Stimulated activated CD4-positive, alpha-beta T cell treated with anti-CD3 and anti-CD28 coated beads, Interleukin-4, amount 100 ng/mL, for 4 hours (primary cell): ENCODE measurements at places on chromosomes 11 and 22.
A peak's percentile ranks its signal among the peaks of the same experiment; 100 is the strongest.

- DNase-seq = no peak
Observed at GRCh38 chr11:28537822-28538221, 429.6 kb downstream of the METTL15 start.

DNA sequence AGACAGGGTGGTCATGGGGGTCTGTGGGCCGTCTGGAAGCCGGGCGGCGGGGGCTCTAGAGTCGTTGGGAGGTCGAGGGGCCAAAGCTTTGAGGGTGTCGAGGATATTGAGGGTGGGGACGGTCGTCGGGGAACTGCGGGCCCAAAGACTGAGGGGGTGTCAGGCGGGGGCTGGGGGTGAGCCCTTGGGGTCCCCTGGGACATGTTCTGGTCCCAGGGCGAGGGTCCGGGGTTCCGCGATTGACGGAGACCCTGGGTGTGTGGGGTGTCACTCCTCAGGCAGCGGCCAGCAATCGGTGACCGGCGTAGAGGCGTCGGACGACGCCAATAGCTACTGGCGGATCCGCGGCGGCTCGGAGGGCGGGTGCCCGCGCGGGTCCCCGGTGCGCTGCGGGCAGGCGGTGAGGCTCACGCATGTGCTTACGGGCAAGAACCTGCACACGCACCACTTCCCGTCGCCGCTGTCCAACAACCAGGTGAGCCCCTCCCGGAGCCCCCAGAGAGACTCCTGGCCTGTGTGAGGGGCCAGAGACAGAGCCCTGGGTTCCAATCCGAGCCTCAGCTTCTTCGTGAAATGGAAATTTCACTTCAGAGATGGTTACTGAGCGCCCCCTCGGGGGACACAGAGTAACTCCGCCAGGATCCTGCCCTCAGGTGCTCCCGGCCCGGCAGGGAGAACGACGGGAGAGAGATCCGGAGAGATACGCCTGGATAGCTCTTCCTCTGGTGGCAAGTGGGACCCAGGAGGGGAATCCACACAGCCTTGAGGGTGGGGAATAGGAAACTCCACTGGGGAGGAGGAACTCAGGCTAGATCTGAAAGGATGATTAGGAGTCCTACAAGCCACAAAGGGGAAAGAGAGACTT, 714 bp downstream of the SDF2L1 start:
- DNase-seq = peak; percentile 52

DNA sequence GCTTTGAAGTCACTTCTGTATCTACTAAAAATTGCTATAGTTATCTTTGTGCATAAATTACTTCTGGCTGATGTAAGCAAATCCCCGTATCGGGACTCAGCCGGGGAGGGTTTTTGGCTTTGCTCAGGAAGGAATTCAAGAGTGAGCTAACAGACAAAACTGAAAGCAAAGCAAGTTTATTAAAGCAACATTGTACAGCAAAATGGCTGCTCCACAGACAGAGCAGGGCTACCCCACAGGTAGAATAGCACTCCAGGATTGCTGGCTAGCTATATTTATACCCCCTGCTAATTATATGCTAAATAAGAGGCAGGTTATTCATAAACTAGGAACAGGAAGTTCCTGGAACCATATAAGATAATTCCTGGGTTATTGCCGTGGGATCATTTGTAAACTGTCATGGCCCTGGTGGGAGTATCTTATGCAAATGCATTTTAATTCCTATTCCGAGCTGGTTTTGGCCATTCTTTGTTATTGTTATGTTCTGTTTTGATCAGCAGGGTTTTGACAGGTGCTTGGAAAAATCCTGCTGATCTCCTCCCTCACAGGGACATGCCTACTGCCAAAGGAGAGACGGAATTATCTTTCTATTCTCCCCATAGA, 15.2 kb downstream of the MIF start:
- DNase-seq = no peak

DNA sequence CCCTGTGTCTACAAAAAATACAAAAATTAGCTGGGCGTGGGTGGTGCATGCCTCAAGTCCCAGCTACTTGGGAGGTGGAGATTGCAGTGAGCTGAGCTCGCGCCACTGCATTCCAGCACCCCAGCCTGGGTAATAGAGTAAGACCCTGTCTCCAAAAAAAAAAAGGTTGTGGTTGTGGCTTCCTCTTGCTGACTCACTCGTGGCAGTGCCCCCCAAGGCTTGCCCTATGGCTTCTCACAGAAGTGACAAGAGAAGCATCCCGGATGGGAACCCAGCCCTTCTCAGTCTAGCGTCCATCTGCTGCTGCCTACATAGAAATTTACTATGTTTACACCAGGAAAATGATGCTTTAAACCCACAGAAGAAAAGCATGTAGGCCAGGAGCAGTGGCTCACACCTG, 68.5 kb upstream of the PITPNB start:
- DNase-seq = no peak

DNA sequence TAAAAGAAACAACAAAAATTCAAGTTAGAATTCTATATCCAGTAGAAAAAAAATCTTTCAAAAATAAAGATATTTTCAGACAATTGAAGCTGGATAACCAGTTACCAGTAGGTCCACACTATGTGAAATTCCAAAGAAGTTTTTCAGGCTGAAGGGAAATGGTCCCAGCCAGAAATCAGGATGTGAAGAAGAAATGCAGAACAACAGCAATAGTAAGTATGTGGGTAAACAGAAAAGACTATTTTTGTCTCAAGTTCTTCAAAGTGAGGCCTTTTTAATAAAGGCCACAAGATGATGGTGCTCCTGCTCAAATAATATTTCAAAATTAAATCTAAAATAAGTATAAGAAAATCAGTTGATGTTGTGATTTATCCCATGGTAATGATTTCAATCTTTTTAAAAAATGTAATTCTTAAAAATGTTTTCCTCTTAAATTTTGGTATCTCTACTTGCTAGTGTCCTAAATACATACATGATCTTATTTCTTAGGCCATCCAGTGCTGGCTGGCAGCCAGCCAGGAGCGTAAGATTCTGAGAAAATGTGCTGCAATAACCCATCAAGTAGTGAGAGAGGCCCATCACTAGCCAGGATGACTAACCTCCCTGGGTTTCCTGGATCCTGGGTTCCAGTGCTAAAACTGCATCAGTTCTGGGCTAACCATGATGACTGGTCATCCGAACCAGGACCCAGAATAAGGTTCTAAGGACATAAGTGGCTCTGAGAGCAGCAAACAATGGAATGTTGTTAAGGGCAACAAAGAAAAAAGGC, 15.6 kb upstream of the UCP3 start:
- DNase-seq = no peak

GRCh38 chr11:114179234-114179941, 116.8 kb upstream of the NNMT start:
- DNase-seq = no peak

DNA sequence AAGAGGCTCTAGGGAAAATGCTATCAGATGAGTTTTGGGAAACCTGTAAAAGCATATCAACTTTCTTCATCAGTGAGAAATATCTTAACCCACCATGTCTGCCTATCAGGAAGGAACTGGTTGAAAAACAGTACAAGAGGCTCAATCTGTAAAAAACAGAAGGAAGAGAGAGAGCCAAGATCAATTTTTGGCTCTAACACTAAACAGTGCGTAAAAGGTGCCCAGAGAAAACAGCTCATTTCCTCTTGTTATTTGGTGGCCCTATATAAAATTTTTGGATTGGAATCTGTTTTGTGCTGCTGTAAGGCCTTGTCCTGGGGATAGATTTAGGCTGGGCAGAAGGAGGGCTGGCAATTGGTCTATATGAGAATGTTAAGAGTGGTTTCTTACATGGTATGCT, 12.1 kb downstream of the MS4A2 start:
- no peak for DNase-seq

GRCh38 chr22:21697021-21697771, 31.4 kb downstream of the PPIL2 start:
- DNase-seq = no peak

DNA sequence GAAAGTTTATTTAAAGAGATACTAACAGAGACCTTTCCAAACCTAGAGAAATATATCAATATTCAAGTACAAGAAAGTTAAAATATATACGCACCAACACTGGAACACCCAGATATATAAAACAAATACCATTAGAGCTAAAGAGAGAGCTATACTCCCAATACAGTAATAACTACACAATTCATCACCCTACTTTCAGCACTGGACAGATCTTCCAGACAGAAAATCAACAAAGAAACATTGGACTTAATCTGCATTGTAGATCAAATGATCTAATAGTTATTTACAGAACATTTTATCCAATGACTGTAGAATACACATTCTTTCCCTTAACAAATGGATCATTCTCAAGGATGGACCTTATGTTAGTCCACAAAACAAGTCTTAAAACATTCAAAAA, 311.9 kb downstream of the METTL15 start:
- DNase-seq = no peak

DNA sequence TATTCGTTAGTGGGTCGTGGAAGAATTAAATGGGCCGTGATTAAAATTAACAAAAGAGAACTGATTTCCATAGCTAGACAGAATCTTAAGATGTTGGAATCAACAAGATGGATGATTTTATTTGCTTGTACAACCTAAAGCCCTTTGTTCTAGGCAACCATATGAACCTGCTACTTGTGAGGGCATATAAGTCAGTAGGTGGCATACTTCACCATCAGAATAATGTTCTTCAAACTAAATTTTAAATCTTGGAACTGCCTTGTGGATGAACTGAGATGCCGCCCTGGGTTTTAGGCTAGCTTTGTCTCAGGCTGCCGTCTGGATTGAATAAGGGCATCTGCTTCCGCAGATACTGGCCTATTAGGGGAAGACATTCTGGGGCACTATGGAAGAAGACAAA, 40.9 kb downstream of the CSRP3 start:
- DNase-seq = no peak

DNA sequence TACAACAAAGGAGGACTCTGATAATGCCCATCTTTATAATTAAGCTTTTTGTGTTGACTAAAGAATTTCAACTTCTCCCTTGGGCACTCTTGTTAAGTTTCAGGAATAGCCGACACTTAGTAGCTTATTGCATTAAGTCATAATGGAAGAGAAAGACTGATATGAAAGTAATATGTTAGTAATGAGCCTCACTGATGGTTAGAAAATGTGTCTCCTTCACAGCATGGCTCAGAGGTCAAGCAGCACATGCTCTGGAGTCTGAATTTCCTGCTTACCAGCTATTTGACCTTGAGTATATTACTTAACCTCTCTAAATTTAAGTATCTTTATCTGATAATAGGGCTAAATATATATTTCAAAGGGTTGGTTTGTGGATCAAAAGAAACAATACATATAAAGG, 39.0 kb downstream of the PDGFD start:
- DNase-seq = no peak

DNA sequence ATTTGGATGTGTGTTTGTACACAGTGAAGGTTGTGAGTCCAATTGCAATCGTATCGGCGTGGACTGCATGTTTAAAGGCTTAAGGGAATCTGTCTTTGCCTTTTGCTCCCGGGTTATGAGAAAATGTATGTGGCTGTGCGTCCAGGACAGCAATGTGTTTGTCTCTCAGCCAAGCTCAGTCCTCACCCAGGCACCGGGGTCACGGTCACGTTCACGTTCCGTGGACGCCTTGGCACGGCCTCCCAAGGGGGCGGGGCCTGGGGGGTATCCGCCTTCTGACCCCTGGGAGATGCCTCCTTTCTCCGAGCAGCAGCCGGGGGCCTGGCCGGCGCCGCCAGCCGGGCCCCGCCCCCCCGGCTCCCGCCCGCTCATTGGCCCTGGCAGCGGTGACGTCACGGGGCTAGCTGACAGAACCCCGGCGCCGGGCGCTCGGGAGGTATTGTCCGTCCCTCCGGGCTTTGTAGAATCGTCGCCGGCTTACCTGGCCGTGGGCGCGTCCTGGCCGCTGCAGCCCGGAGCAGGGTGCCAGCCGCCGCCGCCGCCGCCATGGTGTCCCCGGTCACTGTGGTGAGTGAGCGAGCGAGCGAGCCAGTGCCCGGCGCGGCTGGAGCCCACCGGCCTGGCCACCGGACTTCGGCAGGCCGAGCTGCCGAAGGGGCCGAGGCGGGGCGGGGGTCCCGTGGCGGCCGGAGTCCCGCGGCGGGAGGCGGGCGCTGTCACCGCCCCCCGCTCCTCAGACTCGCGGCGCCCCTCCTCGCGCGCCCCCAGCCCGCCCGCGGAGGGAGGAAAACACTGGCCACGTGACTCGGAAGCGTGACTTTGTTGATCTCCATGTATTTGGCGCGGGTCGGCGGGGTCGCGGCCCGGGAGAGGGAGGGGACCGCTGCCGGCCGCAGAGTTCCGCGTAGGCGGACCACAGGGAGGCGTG, at the start of gene TMEM86A:
Gene TMEM86A, plus strand, starts transcription at position 439 of the 928 bp plus-strand sequence. Its CDS starts 108 bp downstream, at position 547.
- peak; percentile 90 for DNase-seq

- DNase-seq = no peak
Observed at GRCh38 chr11:112784323-112785073, 176.7 kb upstream of the NCAM1 start.

DNA sequence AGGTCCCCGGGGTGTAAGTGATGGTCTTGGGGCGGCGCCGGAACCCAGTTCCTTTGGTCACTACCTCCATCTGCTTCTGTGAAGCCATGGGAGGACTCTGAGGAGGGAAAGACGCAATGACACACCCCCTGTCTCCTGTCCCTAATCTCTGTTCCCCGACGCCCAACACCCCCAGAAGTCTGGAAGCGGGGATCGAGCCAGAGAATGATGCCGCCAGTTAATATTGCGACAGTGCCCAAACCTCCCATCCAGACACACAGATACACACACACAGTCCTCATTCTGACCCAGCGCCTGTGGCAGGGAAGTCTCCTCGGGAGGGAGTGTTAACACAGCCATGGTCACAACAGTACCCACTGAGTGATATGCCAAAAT, 352 bp downstream of the C22orf23 start:
- DNase-seq = no peak

- DNase-seq = no peak
Observed at GRCh38 chr11:130223291-130223971, 63.8 kb downstream of the ST14 start.

GRCh38 chr11:2436521-2437031, 7.7 kb downstream of the TRPM5 start:
- no peak for DNase-seq

GRCh38 chr11:24234822-24235508, 261.9 kb upstream of the LUZP2 start:
- no peak for DNase-seq

DNA sequence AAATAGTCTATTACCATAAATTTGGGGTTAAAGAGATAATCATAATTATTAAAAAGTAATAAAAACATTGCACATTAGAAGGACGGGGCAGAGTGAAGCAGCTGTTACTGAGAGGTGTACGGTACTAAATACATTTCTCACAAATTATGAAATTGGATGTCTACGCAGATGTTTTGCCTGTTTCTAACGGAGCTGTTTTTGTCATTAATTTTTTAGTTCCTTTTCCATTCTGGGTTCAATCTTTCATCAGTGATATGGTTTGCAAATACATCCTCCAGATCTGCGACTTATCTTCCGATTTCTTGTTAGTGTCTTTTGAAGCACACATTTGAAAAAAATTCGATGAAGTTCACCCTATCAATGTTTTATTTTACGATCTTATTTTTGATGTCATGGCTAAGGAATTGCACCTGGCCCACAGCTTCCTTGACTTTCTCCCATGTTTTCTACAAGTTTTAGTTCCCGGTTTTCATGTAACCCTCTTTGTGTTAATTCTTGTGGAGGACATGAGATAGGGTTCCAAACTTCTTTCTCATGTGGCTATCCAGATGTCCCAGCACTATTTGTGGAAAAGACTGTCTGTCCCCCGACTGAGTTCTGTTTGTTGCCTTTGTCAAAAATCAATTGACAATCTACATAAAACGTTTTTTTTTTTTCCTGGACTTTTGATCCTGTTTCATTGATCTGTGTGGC, 21.3 kb upstream of the KRTAP5-6 start:
- DNase-seq = no peak

GRCh38 chr11:74770456-74770855, 21.8 kb downstream of the RNF169 start:
- no peak for DNase-seq

GRCh38 chr11:36312611-36313472, 16.8 kb downstream of the PRR5L start:
- DNase-seq = no peak
